ENCODE measurements at places on chromosomes 7 and 10. TPM values are rescaled to one million over a fixed set of nuclear protein-coding genes. Genes with fewer than 3 reads are reported as not detected.

The LEP gene
- total RNA-seq, result not detected

The GJD4 gene
- not detected for total RNA-seq

The IGFBP1 gene
- 0.22 TPM for total RNA-seq

The AS3MT gene
- total RNA-seq, result 29.4 TPM

The CDH23 gene
- 0.29 TPM for total RNA-seq

The RBM17 gene
- total RNA-seq, result 70.3 TPM

The AOAH gene
- total RNA-seq, result 0.53 TPM

The MYOZ1 gene
- total RNA-seq, result 1.1 TPM

The ARMC3 gene
- 0.31 TPM for total RNA-seq

The SPDYE11 gene
- not detected for total RNA-seq

The ANKRD1 gene
- total RNA-seq, result 1,018 TPM

The ANKRD61 gene
- total RNA-seq, result not detected

The SFRP5 gene
- total RNA-seq, result not detected

The LIPK gene
- not detected for total RNA-seq

The CPED1 gene
- 18.4 TPM for total RNA-seq

The TUBAL3 gene
- total RNA-seq, result not detected

The EN2 gene
- not detected for total RNA-seq

The SLC16A9 gene
- total RNA-seq, result 34.1 TPM

The SPDYE2 gene
- not detected for total RNA-seq

The PIK3CG gene
- 5.4 TPM for total RNA-seq

The MYO1G gene
- total RNA-seq, result 0.76 TPM

The FLNC gene
- total RNA-seq, result 23.1 TPM
